NCI-H1694 treated with DMSO at 0.1 percent for 48 hours (cell line): ENCODE measurements at places on chromosomes 13 and 19.
A peak's percentile ranks its signal among the peaks of the same experiment; 100 is the strongest.

DNA sequence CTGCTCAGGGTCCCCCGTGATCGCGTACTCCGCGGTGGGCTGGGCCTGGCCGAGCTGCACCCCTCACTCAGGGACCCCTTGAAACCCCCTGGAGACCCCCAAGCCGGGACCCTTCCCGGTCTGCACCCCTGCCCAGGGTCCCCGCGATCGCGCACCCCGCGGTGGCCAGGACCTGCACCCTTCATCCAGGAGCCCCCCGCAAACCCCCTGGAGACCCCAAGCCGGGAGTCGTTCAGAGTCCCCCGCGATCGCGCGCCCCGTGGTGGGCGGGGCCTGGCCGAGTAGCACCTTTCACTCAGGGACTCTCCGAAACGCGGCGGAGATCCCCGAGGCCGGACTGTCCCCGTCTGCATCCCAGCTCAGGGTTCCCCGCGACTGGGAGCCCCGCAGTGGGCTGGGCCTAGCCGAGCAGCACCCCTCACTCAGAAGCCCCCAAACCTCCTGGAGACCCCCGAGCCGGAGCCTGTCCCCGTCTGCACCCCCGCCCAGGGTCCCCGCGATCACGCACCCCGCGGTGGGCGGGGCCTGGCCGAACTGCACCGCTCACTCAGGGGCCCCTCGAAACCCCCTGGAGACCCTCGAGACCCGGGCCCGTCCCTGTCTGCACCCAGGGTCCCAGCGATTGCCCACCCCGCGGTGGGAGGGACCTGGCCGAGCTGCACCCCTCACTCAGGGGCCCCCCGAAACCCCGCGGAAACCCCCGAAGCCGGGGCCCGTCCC is 748 bp downstream of the LMNB2 start:
- DNase-seq: no peak

DNA sequence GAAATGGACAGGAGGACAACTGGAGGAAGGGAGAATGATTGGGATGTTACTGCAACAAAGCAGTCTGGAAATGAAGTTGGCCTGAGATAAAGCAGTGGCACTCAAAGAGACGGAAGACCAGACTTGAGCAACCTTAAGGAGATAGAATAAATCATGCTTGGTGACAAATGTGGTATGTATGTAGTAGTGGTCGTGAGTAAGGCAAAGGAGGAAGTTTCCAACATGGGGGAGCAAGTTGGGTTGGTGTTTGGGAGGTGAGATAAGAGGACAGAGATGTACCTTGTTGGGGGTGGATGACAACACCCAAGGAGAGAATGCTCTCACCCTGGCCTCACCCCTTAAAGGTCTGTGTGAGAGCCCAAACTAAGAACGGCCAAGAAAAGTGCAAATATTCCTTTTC is 420.5 kb downstream of the DIAPH3 start:
- no peak for DNase-seq

DNA sequence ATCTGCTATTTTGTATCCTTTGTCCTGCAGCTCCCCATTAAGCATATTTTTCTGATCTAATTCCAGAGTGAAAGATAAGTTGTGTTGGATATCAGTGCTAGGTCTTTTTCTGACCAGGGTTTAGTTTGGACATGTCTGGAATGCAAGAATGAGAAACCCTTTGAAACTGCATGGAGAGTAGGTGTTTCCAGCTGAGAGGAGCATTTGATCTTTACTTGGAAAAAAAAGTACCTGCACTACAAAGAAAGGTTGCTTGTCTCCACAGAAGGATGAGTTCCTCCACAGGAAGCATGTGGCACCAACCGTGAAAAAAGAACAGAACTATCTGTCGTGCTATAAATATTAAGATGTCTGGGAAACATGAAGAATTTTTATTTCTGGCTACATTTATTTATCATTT is 36.6 kb upstream of the MED4 start:
- DNase-seq: no peak

DNA sequence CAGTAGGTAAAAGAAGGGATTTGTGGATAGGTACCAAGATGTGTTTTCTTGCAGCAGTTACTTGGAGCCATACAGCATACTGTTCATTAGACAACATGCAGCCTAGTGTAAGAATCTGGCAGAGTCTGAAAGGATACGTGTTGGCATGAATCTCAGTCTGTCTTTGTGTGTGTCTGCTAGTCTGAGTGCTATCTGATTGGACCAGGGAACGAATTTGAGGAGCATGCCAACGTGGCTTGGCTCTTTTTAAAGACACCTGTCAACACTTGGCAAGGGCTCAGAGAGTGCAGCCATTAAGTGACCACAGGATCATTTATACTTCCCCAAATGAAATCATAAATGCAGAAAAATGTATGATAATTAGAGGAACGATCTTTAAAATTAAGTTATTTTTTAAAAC is 27.6 kb upstream of the ATXN8OS start:
- DNase-seq: no peak

DNA sequence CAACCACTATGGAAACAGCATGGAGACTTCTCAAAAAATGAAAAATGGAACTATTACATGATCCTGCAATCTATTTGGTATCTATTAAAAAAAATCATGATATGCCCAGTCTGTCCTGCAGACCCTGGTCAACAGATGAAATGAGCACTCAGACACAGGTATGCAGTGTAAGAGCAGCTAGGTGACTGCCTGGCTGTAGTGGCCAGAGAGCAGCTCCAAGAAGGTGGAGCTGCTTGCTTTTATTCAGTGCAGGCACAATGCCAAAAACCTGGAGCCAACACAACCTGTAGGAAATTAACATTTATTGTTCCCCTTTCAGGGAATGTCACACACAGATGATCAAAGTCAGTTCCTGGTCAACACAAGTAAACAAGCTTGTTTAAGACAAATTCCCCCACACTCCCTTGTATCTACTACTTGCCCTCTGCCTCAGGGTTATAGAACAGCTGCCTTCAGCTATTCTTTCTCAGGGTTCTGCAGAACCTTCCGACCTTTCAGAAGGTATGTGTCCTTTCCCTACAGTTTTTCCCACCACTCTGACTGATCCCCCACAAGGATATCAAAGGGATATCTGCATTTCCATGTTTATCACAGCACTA is 933.7 kb upstream of the SLITRK5 start:
- DNase-seq: no peak

DNA sequence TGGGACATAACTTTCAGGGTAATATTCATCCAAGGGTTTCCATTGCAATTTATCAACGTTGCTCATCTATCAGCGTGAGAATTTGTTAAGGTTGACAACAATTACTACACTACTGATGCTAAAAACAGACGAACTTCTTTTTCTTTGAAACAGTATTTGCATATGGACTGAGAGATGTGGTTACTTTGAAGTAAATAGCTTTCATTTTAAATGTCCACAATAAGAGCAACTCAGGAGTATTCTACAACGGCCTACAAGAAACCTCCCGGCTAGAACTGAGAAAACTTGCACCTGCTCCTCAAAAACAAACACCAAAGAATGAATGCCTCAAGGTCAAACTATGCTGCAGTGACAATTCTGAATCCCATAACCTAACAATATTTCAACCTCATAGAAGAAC is 238.4 kb downstream of the IRS2 start:
- DNase-seq: no peak

DNA sequence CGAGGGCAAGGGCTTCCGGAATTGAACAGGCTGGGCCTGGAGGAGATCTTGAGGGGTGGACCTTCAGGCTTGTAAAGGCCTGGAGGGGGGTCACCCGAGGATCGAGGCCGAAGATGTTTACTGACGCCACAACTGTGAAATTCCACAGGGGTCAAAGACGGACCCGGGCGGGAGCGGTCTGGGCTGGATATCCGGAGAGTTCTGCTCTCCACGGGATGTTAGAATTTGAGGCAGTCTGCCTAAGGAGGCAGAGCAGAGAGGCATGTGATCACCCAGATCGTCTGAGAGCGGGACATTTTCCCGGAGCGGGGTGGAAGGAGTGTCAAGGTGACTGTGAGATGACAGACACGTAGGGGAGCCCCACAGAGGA is 13.2 kb downstream of the KLHL26 start:
- no peak for DNase-seq

GRCh38 chr13:112244495-112245177 is 131.5 kb upstream of the SPACA7 start:
- DNase-seq: no peak

GRCh38 chr13:93372856-93373255 is 146.2 kb downstream of the GPC6 start:
- DNase-seq: no peak

DNA sequence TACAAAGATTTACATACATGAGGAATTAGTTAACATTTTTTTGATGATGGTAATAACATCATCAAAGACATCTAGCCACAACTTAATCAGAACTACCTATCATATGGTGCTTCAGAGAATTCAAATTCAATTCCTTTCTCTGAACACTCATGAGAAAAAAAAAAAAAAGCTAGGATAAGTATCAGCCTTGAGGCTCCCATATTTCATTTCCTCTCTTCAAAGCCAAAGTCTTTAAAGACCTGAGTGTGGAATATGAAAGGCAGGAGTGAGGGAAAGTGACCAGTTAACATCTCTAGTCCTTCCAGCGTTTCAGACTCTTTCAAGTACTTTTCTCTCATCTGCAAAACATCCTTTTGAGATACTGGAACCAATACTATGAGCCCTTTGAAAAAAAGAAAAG is 137.5 kb downstream of the DCLK1 start:
- no peak for DNase-seq

DNA sequence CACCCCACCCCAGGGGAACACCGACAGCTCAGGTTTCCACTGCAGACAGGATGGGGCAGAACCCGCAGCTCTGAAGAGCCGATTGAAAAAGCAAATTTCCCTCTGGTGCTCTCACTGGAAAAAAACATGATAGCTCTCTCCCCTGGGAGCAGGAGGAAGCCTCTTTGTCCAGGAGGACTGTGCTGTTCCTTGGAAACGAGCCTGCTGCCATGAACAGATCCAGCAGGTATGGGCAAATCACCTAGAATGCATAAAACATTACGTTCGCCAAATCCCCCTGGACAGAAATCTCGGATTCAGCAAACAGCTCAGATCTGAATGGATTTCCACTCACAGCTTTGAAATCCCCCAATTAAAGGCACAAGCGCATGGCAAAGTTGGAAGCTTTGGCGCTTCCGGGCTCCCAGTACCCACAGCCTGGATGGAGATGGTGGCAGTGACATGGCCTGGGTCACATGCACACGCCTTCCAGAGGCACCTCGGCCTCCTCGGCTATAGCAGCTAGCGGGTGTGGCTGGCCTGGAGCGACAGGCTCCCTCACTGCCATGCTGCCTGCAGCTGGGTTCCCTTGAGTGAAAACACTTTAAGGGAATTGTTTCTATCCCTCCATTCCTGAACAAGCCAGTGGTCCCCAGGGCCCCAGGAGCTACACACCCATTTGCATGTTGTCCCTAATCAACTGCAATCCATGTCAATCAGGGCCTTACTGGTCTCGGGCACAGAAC is 59.1 kb downstream of the CEBPG start:
- DNase-seq: no peak

- DNase-seq: no peak
Observed at GRCh38 chr13:43200736-43201135, 177.3 kb downstream of the DNAJC15 start.

DNA sequence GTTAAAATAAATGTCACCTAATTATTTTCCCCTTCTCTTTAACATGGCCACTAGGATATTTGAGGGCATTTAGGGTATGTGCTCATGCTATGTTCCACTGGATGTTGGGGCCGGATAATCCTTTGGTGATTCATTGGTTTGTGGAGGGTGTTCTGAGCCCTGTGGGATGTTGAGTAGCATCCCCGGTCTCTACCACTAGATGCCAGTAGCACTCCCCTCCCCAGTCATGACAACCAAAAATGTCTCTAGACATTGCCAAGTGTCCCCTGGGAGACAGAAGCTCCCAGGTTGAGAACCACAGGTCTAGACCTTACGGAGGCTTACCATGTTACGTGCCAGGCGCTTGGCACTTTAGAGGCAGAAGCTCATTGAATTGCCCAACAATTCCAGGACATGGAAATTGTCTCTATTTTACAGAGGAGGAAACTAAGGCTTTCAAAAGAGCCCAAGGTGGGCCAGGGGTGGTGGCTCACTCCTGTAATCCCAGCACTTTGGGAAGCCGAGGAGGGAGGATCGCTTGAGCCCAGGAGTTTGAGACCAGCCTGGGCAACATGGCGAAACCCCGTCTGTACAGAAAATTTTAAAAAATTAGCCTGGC is 14.1 kb downstream of the SHANK1 start:
- peak; percentile 33 for DNase-seq

- DNase-seq: no peak
Observed at GRCh38 chr19:35717665-35718344, at the start of gene KMT2B. KMT2B (plus strand) TSS chr19:35718003; CDS start chr19:35718019, 16 bp downstream.

DNA sequence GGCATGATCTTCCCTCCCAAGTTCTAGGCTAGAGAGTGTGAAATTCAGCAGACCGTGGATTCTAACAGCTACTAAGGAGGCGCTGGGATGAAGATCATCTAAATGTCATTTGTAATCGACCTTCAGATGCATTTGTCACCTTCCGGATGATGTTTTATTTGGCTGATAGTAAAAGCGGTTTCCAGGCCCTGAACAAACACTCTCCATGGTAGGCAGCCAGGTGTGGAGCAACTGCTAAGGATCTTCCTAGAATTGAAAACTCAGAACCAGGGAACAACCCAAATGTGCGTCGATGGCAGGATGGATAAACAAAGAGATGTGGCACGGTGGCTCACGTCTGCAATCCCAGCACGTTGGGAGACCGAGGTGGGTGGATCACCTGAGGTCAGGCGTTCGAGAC is 107.2 kb upstream of the CACNA1A start:
- no peak for DNase-seq

GRCh38 chr13:94548821-94549231 is 47.1 kb downstream of the TGDS start:
- DNase-seq: peak; percentile 76

DNA sequence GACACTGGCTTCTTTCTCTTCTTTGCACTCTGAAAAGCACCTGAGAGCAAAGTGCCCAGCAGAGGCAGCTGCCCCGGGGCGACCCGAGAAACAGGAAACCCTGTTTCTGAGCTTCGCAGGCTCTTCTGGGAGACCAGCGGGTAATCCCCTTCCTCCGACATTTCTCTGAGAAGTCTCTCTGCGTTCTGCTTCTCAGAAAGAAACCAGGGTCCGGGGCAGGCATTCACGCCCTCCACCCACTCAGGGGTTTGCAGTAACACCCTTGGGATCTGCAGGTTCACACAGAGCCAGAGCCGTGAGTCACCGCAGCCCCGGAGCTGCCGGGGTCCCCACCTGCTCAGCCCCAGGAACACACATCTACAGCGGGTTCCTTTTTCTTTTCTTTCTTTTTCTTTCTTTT is 86.0 kb downstream of the GADD45B start:
- no peak for DNase-seq

DNA sequence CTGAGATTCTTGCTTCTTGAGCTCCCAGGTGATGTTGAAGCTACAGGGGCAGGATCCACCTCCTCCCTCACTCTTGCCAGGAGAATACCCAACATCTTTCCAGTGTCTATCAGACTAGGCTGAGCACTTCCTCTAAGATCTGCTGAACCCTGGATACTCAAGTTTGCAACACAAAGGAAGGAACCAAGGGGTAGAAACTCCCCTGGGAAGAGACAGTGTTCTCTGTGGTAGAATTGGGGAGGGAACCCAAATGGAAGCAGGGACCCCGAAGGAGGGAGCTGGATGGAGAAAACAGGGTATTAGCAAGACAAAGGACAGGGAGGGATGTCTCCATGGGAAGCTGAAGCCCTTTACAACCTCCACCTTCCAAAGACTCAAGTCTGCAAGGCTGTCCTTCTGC is 117.6 kb downstream of the DNAJC15 start:
- no peak for DNase-seq

GRCh38 chr13:95113601-95114000 is 187.7 kb downstream of the ABCC4 start:
- DNase-seq: no peak
